ENCODE measurements at places on chromosomes 11 and 22.

DNA sequence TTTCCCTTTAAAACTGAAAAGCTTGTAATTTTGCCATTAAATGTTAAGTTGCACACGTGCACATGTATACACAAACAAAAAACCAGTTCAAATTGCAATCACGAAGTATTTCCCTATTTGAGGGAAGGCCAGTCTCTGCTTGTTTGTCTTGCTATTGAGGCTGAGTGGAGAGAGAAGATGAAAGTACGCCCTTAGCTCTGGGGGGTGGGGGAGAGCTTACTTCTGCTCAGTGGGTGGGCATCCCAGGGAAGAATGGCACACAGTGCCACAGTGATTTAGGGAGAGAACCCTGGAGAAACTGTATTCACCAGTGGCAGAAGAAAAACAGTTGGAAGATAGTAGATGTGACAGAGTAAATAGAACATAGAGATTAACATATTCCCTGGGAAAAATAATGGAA, 8.7 kb downstream of the YAP1 start:
- DNase-seq, result no peak

- DNase-seq, result no peak
Measured at GRCh38 chr22:45335021-45335818, 25.5 kb downstream of the FAM118A start.

DNA sequence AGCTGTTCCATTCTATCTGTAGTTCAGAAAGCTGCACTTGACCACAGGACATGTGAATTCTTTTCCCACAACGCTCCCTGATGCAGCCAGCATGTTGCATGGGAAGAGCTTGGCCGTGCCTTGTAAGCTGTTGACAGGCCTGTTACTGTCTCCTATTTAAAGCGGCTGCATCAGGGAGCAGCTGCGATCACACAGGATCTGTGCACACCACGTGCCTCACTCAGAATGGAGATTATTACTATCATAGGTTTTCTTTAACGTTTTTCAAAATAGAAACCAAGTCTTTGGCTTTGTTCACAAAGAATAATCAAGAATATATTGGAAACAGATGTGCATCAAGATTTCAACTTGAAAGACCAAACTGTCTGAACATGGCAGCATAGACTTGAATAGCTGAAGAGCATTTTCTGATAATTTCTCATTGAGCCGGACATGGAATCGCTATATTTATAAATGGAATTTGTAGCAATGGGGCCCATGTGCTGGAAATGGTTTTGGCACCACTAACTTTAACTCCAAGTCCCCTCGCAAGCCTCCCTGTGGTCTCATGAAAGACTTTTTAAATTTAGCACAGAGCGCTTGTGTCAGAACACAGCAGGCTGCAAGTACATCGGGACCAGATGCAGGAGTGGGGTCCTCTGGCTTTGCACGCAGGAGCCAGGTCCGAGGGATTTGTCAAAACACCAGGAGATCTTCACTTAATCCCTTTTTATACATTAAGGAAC, 40.8 kb upstream of the MYO18B start:
- no peak for DNase-seq

GRCh38 chr11:73270855-73271477, 1.2 kb upstream of the P2RY6 start:
- no peak for DNase-seq

- DNase-seq, result no peak
Measured at GRCh38 chr11:10639350-10639749, 54.2 kb downstream of the IRAG1 start.

- DNase-seq, result peak; percentile 4
Measured at GRCh38 chr11:129888451-129888850, 6.9 kb downstream of the NFRKB start.

DNA sequence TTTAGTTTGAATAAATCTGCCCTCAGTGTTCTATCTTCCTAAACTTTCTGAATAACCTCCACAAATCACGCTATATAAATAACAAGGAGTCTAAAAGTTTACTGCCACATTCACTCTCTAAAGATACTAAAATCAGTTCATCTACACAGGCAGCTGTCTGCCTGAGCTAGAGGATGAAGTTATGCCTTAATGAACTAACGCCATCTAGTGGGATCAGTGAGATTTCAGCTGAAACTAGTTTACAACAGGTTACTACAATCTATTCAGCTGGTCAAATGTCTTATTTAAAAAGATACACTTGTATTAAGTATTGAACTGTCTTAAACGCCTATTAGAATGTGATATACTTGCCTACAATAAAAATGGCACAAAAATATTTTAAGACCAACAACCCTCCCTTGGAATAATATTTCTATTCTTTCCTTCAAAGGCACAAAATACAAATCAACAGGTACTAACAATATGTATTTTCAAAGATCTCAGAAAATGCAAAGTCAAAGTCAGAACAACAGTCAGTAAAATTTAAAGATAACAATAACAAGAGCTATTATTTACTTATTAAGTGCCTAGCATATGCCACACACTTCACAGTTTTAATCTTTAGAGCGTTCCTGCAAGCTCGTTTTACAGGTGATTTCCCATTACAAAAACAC, 84.1 kb downstream of the LARGE2 start:
- no peak for DNase-seq

DNA sequence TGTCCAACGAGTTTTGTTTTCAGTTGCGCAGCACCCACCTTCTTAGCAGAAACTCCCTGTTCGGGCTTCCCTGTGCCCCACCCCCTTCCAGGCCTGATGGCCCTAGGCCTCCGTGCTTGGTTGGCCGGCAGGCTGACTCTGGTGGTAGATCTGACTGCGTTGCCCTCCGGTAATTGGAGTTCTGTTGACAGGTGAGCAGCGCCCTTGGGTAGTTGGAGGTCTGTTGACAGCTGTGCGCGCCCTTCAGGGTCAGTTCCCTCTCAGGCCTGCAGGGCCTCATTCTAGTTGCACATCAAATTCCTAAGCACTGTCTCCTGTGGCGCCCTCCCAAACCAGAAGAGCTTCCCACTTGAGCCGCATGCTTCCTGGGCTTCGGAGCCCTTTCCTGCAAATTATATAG, 776 bp downstream of the DGCR6 start:
- DNase-seq, result no peak

GRCh38 chr11:70281156-70281609, 10.7 kb downstream of the PPFIA1 start:
- no peak for DNase-seq

- peak; percentile 6 for DNase-seq
Measured at GRCh38 chr11:34366522-34366921, 8.7 kb upstream of the ABTB2 start.

DNA sequence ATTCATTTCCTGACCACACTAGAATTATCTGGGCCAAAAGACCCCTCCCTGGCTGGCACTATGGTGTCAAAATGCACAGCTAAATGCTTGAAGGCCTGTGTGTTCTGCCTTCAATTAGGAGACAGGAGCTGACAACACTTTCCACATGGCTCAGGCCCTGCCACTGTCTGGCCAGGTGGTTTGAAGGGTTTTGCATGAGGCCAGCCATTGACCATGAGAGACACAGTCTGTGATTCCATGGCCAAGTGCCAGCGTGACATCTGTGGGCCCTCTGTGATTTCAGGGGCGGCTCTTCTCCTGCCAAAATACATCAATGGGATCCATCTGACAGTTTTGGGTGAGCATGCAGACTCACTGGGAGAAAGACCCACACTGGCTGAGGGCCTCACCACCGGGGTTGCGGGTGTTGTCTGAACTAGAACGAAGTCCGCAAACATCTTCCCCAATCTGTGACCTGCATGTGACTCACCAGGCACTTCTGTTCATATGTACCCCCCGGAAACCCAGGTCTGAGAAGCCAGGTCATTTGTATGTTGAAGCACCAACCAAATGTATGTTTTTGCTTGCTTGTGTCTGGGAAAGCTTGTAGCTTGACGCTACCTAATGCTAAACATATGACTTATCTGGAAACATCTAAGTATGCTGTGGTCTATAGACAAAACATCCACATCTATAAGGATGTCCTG, 20.7 kb upstream of the NAV2 start:
- no peak for DNase-seq

GRCh38 chr11:57428643-57429042, 1.7 kb upstream of the SLC43A3 start:
- DNase-seq, result no peak

- DNase-seq, result no peak
Measured at GRCh38 chr22:31738566-31738965, 11.4 kb downstream of the PRR14L start.

DNA sequence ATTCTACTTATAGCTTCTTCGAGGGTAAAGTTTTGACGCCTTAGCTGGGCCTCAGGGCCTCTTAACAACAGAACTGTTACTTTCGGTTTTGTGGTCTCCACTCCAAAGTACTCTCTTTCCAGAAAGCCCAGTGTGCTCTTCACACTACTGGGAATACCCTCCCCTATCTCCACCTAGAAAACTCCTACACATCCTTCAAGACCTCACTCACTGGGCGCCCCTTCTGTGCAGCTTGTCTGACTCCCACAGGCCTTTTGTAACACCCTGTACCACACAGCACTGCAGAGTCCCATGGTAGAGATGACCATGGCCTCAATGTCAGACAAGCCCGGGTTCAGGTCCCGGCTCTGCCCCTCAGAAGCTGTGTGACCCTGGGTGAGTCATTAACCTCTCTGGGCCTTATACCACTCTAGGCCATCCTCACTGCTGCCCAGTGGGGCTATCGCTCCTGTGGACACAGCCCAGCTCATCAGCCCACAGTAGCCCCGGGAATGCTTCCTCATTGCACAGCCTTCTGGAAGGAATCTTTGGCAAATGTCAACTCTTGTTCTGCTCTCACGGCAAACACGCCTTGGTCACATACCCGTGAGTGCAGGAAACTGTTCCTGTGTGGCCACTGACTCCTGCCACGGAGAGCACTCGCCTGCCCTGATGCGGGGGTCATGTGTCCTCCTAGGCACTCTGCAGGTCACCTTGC, 51.4 kb downstream of the SHISAL1 start:
- DNase-seq, result no peak

- DNase-seq, result no peak
Measured at GRCh38 chr11:45929486-45930030, 7.1 kb downstream of the LARGE2 start.

DNA sequence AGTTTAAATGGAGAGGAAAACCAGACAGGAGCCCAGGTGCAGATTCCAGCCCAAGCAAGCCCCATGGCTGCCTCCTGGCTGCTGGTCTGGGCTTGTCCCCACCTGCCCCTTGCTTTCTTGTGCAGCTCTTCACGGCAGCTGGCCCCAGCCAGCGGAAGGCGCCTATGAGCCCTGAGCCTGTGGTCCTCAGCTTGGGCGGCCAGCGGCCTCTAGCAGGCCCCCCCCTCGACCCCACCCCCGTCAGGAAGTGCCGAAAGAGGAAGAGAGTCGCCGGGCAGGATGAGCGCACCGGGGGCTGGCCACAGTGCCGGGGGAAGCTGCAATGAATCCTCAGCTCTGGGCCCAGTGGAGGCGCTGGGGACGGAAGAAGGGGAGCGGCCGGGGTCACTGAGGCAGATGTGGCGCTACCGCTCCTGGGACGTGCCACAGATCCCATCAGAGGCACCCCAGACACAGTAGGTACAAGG, 2.1 kb upstream of the DGKZ start:
- DNase-seq, result no peak

DNA sequence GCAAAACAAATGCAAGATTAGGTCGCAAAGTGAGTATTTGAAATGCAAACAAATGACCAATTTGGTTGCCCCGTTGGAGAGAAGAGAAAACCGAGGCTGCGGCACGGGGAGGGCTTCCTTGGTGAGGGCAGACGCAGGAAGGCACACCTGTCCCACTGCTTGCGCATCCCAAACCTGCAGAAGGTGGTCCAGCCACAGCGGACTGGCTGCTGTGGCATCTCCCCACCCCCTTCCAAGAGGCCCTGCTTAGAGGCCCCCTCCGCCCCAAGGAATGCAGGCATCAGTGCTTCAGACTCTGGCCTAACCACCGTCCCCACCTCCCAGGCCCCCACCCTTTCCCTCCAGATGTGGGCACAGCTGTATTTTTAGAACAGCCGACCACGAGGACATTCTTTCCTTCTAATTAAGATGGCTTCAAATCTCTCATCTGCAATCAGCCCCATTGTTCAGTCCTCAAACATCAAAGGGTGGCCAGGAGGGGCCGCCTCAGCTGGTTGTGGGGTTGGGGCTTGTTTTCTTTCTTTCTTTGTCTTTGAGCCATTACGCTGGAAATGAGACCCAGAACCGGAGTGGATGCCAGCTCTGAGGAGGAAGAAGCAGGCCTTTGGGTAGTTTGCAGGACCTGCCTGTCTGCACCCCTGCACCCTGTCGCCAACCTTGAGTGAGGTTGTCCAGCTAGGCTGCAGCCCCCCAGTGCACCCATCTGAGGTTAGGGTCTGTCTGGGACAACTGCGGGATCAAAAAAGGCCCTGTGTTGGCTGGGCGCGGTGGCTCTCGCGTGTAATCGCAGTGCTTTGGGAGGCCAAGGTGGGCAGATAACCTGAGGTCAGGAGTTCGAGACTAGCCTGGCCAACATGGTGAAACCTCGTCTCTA, 9.4 kb upstream of the DERL3 start:
- no peak for DNase-seq

DNA sequence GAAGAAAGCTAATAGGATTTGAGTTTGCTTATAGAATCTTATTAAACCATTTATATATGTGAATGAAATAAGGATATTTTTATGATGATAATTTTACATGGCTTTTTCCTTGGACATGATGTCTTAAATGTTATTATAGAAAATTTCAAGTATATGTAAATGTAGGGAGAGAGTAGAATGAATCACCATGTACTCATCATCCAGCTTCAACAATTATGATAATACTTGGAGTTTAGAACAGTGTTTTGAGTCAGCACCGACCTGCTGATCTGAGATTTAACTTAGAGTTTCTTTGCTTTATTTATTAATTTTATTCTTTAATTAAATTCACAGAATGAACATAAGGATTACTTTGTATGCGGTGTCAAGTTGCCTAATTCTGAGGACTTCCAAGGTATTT, 193.5 kb downstream of the UVRAG start:
- no peak for DNase-seq

DNA sequence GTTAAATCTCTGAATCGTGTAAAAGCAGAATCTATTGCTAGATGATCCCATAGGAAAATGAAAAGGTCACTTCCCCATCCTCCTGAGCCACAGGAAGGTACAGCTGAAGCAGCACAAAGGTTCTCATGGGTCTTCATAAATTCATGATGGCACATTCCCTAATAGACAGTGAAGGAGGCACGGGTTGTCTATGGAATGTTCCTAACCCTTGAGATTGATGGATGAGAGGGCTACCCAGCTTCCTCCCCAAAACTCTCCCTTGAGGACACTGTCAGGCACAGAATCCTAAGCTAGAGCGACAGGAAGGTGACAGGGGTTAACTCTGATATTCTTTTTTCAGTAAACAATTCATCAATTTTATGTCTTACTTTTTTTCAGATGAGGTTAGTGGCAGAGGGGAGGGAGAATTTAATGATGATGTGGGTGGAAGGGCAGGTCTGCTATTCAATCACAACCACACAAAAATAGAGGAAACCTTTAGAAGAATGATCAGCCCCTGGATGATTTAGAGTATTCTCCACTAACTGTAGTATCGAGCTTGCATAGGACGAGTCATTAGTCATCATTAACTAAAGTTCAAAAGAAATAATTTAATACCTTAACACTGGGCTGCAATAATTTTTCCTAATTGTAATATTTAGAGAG, 33.1 kb downstream of the SEZ6L start:
- DNase-seq, result no peak

GRCh38 chr11:95138448-95138847, 48.8 kb downstream of the ENDOD1 start:
- DNase-seq, result no peak

GRCh38 chr11:117837791-117838190, 13.2 kb upstream of the FXYD2 start:
- peak; percentile 13 for DNase-seq

- DNase-seq, result no peak
Measured at GRCh38 chr11:16737818-16738192, 642 bp upstream of the C11orf58 start.

GRCh38 chr22:43500792-43501785, 89.3 kb downstream of the MPPED1 start:
- DNase-seq, result no peak

Data from CD4-positive, alpha-beta T cell (primary cell).